ENCODE measurements at places on chromosomes 11 and 22.

- no peak for DNase-seq
Observed at GRCh38 chr22:49992921-49993648, 19.5 kb downstream of the IL17REL start.

- DNase-seq = no peak
Observed at GRCh38 chr22:36405221-36405661, 17.5 kb upstream of the MYH9 start.

DNA sequence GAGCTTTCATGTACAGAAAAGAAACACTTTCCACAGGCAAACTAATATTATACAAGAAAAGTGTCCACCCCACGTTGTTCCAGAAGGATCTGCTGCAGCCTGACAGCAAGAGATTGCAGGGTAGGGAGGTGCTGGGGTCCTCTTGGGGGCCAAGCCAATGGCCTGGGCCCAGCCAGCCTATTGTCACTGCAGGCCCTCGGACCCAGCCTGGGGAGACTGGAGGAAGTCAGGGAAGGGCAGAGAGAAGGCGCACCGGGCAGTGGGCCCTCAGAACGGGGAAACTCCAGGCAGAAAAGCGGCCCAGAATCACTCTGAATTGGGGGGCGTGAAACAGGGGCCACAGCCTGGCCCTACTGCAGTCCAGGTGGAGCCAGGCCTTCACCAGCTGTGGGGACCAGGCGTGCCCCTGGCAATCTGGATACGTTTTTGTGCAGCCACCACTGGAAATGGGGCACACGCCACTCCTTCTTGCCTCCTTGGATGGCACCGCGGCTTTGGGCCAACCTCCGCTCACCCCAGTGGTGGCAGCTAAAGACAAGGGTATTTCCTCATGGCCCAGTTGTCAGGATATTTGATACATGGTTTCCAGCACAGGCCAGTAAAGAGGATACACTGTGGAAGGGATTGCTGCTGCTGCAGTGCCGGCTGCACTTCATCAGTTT is 3.9 kb upstream of the NAP1L4 start:
- DNase-seq = no peak

DNA sequence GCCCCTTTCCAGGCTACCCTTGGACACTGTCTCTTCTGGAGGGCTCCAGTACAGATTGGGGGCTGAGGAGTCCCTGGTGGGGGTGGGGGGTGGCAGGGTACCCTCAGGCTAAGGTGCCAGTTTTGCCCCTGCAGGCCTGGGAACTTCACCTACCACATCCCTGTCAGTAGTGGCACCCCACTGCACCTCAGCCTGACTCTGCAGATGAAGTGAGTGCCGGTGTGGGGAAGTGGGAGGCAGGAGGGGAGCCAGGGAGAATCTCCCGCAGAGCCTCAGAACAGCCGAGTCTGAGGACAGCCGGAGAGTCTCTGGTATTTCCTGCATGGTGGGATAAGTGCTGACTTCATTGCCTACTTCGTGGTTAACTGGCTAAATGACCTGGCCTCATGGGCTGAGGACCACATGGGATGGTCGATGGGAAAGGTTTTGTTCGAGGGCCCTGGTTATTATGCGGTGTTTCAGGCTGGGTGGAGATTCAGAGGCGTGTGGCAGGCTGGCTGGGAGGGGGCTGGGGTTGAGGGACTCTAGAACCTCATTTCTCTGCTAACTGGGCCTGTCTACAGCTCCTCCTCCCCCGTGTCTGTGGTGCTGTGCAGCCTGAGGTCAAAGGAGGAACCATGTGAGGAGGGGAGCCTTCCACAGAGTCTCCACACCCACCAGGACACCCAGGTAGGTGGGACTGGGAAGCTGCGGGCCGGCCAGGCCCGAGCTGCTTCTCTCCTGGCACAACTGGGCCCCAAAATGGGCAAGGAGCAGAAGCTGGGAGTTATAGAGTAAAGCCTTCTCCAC is 8.5 kb downstream of the TMEM258 start:
- no peak for DNase-seq

All from HTR-8/SVneo (cell line).